Cortex of kidney (tissue), 1 donor: ENCODE measurements at places on chromosomes 11 and 22.

DNA sequence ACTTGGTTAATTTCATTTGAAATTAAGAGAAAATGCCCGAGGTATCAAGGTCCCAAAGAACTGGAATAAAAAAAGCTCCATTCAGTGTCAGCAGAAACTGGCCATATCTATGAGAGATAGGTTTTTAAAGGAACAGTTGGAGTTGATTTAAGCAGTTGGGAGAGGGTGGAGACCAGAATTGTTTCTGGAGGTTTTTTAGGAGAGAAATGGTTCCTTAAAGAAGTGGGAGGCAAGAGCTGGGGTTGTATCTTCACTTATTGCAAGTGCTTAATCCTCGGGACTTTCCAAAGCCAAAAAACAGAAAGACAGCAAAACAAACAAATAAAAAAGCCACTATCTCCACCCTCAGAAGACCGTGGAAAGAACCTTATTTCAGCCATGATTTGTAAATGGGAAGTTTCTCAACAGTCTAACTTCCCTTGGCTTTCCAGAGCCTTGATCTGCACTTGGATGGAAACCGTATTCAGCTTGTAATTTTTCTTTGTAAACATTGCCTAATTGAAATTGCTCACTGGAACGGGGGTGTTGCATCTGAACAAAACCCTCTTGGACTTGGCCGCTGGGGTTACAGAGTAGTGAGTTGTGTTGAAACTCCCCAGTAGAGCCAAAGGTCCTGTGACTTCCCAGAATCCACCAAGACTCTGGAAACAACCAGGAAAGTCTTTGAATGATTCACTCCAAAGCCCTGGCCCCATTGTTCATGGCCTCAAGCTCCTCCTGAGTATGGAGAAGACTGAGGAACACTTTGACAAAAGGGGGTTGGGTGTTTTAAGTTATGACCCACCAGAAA lies 115.6 kb downstream of the SLC1A2 start:
- no peak for DNase-seq

DNA sequence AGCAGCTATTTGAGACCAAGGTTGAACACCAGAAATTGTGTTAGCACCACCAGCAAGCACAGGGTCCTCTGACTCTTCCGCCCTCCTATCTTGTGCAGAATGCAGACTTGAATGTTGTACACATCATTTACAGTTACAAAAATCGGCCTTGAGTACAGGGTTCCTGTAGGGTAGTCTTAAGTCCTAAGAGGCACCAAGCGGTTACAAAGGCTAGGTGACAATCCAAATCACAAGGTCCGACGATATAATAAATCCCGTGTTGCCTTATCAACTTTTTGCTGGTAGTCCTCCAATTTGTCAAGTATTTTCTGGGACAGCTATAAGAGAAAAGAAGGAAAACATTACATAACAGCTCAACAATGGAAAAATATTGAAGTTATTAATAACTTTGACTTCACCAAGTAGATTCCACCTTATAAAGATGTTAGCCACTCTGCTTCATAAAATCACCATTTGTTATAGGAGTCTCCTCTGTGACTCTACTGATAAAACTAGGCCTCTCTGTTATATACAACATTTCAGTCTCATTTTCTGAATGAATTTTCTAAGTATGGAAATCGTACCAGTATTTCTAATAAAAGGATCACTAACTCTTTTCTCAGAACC lies 11.8 kb upstream of the FNBP4 start:
- DNase-seq, result no peak

DNA sequence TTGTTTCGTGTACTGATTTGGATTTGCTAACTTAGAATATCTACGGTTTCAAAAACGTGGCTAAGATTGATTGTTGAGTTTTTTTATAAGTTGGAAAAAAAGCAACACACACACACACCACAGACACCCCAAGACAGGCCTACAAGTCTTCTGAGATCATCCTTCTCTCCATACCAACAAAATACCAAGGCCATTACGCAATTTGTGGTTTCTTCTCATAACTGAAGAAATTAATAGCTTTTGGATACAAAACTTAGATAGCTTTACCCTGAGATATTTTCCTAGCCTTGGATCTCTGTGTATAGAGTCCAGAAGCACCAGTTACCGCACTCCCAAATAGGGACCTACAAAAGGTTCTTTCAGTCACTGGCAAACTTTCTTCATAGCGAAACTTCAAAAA lies 113.6 kb downstream of the SIK3 start:
- no peak for DNase-seq

DNA sequence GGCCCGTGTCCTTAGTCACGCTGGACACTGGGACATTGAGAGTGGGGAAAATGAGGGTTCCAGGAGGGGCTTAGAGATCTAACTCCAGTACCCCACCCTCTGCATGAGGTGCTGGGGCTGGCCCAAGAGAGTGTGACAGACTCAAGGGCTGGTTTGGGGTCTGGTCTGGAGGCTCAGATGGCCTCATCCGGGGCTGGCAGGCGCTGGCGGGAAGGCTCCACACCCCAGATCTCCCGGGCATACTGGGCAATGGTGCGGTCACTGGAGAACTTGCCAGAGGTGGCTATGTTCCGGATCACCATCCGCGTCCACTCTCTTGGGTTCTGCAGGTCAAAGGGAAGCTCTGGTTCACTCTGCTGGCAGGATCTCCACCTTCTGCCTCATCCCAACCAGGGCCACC lies 2.5 kb upstream of the RASGRP2 start:
- no peak for DNase-seq

DNA sequence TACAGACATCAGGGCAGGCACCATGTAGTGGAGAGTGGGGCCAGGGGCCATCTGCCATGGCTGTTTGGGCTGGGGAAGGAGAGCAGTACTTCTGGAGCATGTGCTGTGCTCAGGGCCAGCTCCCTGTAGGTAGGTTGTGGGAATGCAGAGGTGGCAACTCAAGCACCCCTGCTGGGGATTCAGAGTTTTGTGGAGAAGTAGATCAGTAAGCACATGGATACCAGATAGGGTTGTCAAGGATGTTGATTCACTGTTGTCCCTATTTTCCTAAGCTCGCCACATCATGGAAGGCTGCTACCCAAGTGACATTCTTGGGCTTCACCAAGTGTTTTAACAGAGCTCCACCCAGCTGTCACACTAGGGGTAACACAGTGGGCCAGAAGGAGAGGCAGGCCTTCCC lies 67.2 kb downstream of the BMAL1 start:
- DNase-seq, result no peak
